Cardiac muscle cell (in vitro differentiated cells and primary cell): ENCODE measurements at places on chromosomes 6 and 20. TPM values are rescaled to one million over a fixed set of nuclear protein-coding genes. Genes with fewer than 3 reads are reported as not detected.

- DNase-seq: no peak
Measured at GRCh38 chr6:88641178-88641903, 322.1 kb downstream of the RNGTT start.

DNA sequence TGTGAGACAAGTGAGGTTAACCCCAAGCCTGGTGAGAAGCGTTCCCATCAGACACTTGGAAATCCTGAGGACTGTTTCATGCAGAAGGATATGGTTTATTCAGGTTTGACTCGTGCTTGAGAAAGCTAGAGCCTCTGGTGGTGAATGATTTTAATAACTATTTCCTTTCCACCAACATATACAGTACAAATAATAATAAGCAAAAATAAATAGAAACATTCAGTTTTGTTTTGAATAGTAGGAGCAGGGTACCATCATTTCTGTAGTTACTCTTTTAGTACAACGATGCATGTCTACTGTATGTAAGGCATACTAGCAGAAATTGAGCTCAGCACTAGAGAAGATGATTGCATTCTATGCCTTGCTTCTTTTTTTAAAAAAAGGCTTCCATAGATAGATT is 33.5 kb downstream of the PLG start:
- no peak for DNase-seq

DNA sequence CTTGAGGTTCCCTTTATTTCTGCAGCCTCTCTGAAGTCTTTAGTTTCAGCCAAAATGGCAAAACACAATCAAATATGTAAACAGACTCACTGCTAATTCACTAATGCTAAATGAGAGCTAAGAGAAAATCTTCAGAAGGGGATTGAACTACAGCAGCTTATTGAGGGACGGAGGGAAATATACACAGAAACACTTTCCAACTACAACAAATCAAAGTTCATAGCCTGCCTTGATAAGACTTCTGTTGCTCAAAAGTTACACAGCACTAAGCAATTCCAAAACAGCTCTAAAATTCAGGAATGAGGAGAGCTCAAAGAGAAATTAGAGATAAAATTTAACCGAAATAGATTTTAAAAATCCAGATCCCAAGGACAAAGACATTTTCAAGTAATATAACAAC is 1.7 kb downstream of the TCP11 start:
- no peak for DNase-seq

- no peak for DNase-seq
Measured at GRCh38 chr6:137033828-137034227, 10.9 kb downstream of the IL20RA start.

- DNase-seq: no peak
Measured at GRCh38 chr6:17397764-17398194, 4.4 kb downstream of the CAP2 start.

- peak; percentile 35 for DNase-seq
Measured at GRCh38 chr6:119978274-119978889, 628.8 kb upstream of the MAN1A1 start.

DNA sequence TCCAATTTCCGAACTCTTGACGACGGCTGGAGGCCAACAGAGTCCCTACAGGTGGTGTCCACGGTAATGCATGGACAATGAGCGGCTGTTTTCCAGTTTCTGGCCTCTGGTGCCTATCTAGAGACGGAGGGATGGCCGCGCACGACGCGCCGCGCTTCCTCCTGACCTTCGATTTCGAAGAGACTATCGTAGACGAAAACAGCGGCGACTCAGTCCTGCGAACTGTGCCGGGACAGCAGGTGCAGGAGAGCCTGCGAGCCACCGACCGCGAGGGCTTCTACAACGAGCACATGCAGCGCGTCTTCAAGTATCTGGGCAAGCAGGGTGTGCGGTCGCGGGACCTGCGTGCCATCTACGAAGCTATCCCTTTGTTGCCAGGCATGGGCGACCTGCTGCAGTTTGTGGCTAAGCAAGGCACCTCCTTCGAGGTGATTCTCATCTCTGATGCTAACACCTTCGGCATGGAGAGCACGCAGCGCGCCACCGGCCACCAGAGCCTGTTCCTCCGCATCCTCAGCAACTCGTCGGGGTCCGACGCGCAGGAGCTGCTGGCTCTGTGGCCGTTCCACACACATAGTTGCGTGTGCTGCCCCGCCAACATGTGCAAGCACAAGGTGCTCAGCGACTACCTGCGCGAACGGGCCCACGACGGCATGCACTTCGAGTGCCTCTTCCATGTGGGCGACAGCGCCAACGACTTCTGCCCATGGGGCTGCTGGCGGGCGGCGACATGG is 169.4 kb downstream of the CDK19 start:
- no peak for DNase-seq

GRCh38 chr6:135046912-135047311 is 7.7 kb downstream of the HBS1L start:
- DNase-seq: no peak

DNA sequence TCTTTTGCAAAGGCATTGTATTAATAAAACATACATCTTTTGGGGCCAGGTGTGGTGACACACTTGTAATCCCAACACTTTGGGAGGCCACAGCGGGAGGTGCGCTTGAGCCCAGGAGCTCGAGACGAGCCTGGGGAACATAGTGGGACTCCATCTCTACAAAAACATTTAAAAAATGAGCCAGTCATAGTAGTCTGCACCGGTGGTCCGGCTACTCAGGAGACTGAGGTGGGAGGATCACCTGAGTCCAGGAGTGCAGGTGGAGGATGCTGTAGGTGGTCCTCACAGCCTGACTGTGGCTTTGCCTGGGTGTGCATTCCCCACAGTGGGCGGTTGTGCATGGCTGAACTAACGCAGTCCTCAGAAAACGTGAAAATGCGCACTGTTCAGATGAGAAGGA is 162.5 kb downstream of the DLL1 start:
- DNase-seq: no peak

GRCh38 chr20:53463101-53463972 is 130.3 kb downstream of the ZNF217 start:
- no peak for DNase-seq

- no peak for DNase-seq
Measured at GRCh38 chr6:150687508-150687907, 87.8 kb downstream of the PLEKHG1 start.

DNA sequence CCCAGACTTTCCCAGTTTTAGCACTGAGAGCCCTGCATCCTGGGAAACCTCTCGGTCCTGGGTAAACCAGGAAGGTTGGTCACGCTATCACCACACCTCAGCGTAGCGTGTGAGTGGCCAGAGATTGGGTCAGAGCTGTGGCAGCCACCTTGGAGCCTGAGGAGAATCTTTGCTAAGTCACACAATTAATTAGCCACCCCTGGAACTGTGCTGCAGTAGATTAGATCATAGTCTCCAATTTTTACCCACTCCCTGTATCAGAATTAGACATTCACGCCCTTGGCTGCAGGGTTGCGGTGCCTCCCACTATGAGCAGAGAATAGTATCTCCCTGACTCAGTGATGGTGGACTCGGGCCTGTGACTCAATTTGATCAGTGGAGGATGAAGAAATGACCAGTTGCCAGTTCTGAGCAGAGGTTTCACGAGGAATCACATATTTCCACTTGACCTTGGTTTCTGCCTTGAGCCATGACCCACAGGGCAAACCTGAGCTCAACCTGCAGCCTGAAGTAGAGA is 6.0 kb upstream of the PTGIS start:
- DNase-seq: no peak

DNA sequence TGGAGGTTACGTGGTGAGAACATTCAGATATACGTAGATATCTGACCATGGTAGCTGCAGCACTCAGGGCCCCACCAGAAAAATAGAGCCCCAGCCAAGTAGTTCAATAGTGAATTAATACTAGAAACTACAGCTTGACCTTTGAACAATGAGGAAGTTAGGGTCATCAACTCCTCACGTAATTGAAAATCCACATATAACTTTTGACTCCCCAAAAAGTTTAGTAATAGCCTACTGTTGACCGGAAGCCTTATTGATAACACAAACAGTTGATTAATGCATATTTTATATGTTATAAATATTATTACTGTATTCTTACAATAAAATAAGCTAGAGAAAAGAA is 117.9 kb downstream of the SNX5 start:
- no peak for DNase-seq

GRCh38 chr6:30497714-30498113 is 8.4 kb downstream of the HLA-E start:
- no peak for DNase-seq

DNA sequence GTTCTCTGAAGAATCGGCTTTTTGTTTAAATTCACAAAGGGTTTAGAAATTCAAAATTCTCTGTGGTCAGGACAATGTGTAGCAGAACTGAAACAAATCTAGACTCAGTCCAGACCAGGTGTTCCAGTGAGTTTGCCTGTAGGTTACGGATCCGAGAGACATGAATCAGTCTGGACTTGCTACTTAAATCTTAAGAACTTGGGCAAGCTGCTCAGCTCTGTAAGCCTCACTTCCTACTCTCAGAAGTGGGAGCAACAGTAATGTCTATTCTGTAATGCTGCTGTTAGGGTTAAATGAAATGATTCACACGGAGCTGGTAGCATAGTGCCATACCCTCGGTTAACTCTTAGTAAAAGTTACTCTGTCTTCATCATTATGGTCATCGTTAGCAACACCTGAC is 37.7 kb downstream of the HECA start:
- DNase-seq: no peak

GRCh38 chr20:62355516-62355877 is 11.6 kb downstream of the LAMA5 start:
- no peak for DNase-seq

GRCh38 chr6:149888659-149889058 is 9.3 kb downstream of the RAET1E start:
- no peak for DNase-seq

- peak; percentile 99 for DNase-seq
Measured at GRCh38 chr6:30742316-30743098, at the start of gene FLOT1. Gene FLOT1 (minus strand): TSS chr6:30742687. CDS start chr6:30742189, 498 bp downstream.

DNA sequence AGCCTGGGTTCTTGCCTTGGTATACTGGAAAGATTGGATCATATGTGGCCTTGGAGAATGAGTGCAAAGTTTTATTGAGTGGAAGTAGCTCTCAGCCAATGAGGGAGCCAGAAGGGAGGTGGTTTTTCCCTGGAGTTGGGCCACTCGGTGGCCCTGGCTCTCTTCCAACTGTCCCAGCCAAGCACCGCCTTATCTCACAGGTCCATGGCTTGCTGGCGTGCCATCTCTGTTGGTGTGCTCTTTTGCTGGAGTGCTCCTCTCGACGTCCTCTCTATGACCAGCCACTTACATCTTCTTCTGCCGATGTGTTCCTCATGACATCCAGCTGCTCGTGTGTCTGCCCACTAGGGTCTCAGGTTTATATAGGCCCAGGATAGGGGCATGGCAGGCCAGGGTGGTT is 505.9 kb upstream of the SYNCRIP start:
- DNase-seq: no peak

- no peak for DNase-seq
Measured at GRCh38 chr6:45473121-45473993, 95.6 kb upstream of the SUPT3H start.

DNA sequence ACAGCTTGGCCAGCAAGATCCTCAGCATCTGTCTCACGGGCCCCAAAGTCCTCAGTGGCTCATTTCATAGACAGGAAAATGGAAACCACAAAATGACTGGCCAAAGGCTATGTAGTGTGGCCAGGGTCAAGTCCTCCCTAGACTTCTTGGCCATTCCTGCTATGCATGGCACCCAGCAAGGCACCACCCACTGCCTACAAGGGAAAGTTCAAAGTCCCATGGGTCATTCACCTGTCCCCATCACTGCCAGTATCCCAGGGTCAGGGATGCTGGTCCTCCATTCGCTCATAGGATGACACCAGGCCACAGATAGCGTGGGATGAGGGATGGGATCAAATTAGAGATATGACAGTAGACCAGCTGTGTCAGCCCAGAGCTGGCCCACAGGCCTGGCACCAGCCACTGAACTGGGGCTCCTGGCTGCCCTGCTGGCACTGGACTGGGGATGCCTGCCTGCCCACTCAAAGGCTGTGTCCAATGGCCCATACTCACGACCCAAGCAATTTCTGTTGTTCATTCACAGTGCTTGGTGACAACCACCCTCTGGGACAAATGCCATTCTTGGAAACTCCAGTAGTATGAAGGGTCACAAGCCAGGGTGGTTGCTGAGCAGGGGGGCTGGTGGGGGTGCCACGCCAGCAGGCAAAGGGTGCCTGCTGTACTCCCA is 11.6 kb downstream of the ADISSP start:
- no peak for DNase-seq

- DNase-seq: no peak
Measured at GRCh38 chr6:20565342-20565741, 31.1 kb downstream of the CDKAL1 start.

The SEMG2 gene
- not detected in 2 replicates for total RNA-seq

The TPX2 gene
- 15.2 and 120 TPM in 2 replicates for total RNA-seq

The SMAP1 gene
- total RNA-seq: 37.7 and 43.8 TPM in 2 replicates

The HLA-DPB1 gene
- 14.3 and 26.1 TPM in 2 replicates for total RNA-seq

The SUMO4 gene
- total RNA-seq: 0.70 and 3.3 TPM in 2 replicates

The DACT2 gene
- 0.49 and 0.71 TPM in 2 replicates for total RNA-seq

The PROCR gene
- 8.2 and 11.6 TPM in 2 replicates for total RNA-seq

The CST11 gene
- total RNA-seq: not detected in 2 replicates
